Large intestine (tissue), 12 donors: ENCODE measurements at places on chromosomes 16 and 17. TPM values are rescaled to one million over a fixed set of nuclear protein-coding genes. Genes with fewer than 3 reads are reported as not detected.

HOXB4 gene
- polyA plus RNA-seq: 5.9 TPM

C16orf54 gene
- 1.5 TPM for polyA plus RNA-seq

SENP3 gene
- polyA plus RNA-seq: 47.7 TPM

SLC38A8 gene
- 0.12 TPM for polyA plus RNA-seq

CLEC18C gene
- polyA plus RNA-seq: 0.69 TPM

RECQL5 gene
- polyA plus RNA-seq: 51.9 TPM

ZNF213 gene
- 11.6 TPM for polyA plus RNA-seq

CNOT1 gene
- polyA plus RNA-seq: 171 TPM

TBC1D3K gene
- 0.96 TPM for polyA plus RNA-seq

CACNG4 gene
- polyA plus RNA-seq: 5.1 TPM

VTN gene
- polyA plus RNA-seq: 12.2 TPM

VASN gene
- polyA plus RNA-seq: 5.7 TPM

CCL17 gene
- polyA plus RNA-seq: 0.30 TPM

FBXL19 gene
- polyA plus RNA-seq: 17.6 TPM
